Right renal cortex interstitium (tissue), 3 donors: ENCODE measurements at places on chromosomes 5 and 9. TPM values are rescaled to one million over a fixed set of nuclear protein-coding genes. Genes with fewer than 3 reads are reported as not detected.

FGF18 gene
- 0.40 TPM for polyA plus RNA-seq

PLAC8L1 gene
- polyA plus RNA-seq, result 0.82 TPM

TMEFF1 gene
- 3.9 TPM for polyA plus RNA-seq

INSL4 gene
- not detected for polyA plus RNA-seq

BARHL1 gene
- polyA plus RNA-seq, result not detected

PRSS3 gene
- 1.5 TPM for polyA plus RNA-seq

OMD gene
- polyA plus RNA-seq, result 1.5 TPM

ROR2 gene
- polyA plus RNA-seq, result 14.1 TPM

OR13C2 gene
- polyA plus RNA-seq, result not detected

IGFBPL1 gene
- 1.8 TPM for polyA plus RNA-seq

SOX30 gene
- polyA plus RNA-seq, result 0.83 TPM

NOL8 gene
- polyA plus RNA-seq, result 48.7 TPM

GALNT12 gene
- 8.8 TPM for polyA plus RNA-seq

HTR4 gene
- 0.04 TPM for polyA plus RNA-seq

IRX1 gene
- polyA plus RNA-seq, result 27.0 TPM

C5orf52 gene
- not detected for polyA plus RNA-seq

MYOT gene
- polyA plus RNA-seq, result 1.5 TPM

HSD17B3 gene
- 0.72 TPM for polyA plus RNA-seq

CCDC187 gene
- 1.3 TPM for polyA plus RNA-seq

NMUR2 gene
- 0.19 TPM for polyA plus RNA-seq

DAP gene
- 126 TPM for polyA plus RNA-seq

NADK2 gene
- polyA plus RNA-seq, result 59.4 TPM

LTC4S gene
- polyA plus RNA-seq, result 2.0 TPM

HMMR gene
- polyA plus RNA-seq, result 24.6 TPM

CCDC69 gene
- polyA plus RNA-seq, result 5.2 TPM

TCF7 gene
- polyA plus RNA-seq, result 13.7 TPM

MLANA gene
- 1.1 TPM for polyA plus RNA-seq

UBQLN1 gene
- 125 TPM for polyA plus RNA-seq

PCDHGA10 gene
- polyA plus RNA-seq, result 3.2 TPM

MYMK gene
- polyA plus RNA-seq, result not detected

NCS1 gene
- polyA plus RNA-seq, result 27.4 TPM

NXNL2 gene
- 2.1 TPM for polyA plus RNA-seq

OR1Q1 gene
- polyA plus RNA-seq, result not detected

OGN gene
- 47.4 TPM for polyA plus RNA-seq

PCDHGB5 gene
- polyA plus RNA-seq, result 9.7 TPM

GMCL2 gene
- polyA plus RNA-seq, result 0.07 TPM

NKD2 gene
- polyA plus RNA-seq, result 12.9 TPM

PCDHGA6 gene
- 4.2 TPM for polyA plus RNA-seq
